Adrenal gland (tissue), 19 donors: ENCODE measurements at places on chromosomes 7 and 10. TPM values are rescaled to one million over a fixed set of nuclear protein-coding genes. Genes with fewer than 3 reads are reported as not detected.

PDK4 gene
- 79.4 TPM for polyA plus RNA-seq

- H3K27ac ChIP-seq = no peak overlapping the region
- peak; percentile 11 for DNase-seq
- no peaks in the 10 kb centered on the region for H3K36me3 ChIP-seq
- H3K4me3 ChIP-seq = no peak overlapping the region
- H3K27me3 ChIP-seq = no peaks in the 10 kb centered on the region
- no peaks in the 10 kb centered on the region for H3K4me1 ChIP-seq
These were observed 290.8 kb upstream of the ZNF32 start for GRCh38 chr10:43939389-43939938.

CACNA2D1 gene
- polyA plus RNA-seq = 28.9 TPM

GARIN1A gene
- 4.8 TPM for polyA plus RNA-seq

DNA sequence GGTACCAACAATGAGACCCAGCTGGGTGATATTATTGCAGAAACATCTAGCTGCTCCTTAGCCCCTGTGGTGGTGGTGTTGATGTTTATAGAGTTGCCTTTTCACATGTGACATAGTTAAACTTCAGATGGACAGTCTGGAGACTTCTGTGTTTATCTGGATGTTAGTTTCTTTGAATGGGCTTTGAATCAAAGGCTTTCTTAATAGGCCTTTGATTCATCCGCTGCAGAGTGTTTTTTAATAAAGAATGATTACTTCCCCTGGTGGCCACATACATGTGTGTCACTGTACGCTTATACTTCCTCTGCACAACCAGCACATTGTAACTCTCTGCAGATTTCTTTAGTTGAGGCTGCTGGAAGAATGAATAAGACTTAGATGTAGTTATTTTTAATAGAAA lies 221.0 kb downstream of the DYNC1I1 start:
- DNase-seq = no peak
- no peaks in the 10 kb centered on the region for H3K27me3 ChIP-seq
- H3K36me3 ChIP-seq = no peaks in the 10 kb centered on the region

- H3K4me1 ChIP-seq = peaks cover 80% of the 10 kb centered on the region
- no peak overlapping the region for H3K4me3 ChIP-seq
- no peaks in the 10 kb centered on the region for H3K36me3 ChIP-seq
These were observed 42.9 kb downstream of the MKLN1 start for GRCh38 chr7:131370523-131370968.

GRCh38 chr10:104099941-104100340 lies 14.3 kb upstream of the COL17A1 start:
- no peak overlapping the region for H3K27ac ChIP-seq
- H3K4me3 ChIP-seq = no peak overlapping the region
- no peak for DNase-seq
- no peaks in the 10 kb centered on the region for H3K4me1 ChIP-seq
- no peaks in the 10 kb centered on the region for H3K27me3 ChIP-seq

CALY gene
- polyA plus RNA-seq = 6.0 TPM

GRCh38 chr10:58754469-58755339 lies 242.0 kb downstream of the BICC1 start:
- no peak for DNase-seq
- no peaks in the 10 kb centered on the region for H3K36me3 ChIP-seq
- H3K4me3 ChIP-seq = no peak overlapping the region
- no peaks in the 10 kb centered on the region for H3K4me1 ChIP-seq
- no peak overlapping the region for H3K27ac ChIP-seq
- H3K27me3 ChIP-seq = no peaks in the 10 kb centered on the region

KCNMA1 gene
- 11.7 TPM for polyA plus RNA-seq

- no peaks in the 10 kb centered on the region for H3K36me3 ChIP-seq
- no peak overlapping the region for H3K4me3 ChIP-seq
- DNase-seq = no peak
- H3K4me1 ChIP-seq = no peaks in the 10 kb centered on the region
- H3K27ac ChIP-seq = no peak overlapping the region
These were observed 465.0 kb downstream of the SUGCT start for GRCh38 chr7:40599836-40600235.

DNA sequence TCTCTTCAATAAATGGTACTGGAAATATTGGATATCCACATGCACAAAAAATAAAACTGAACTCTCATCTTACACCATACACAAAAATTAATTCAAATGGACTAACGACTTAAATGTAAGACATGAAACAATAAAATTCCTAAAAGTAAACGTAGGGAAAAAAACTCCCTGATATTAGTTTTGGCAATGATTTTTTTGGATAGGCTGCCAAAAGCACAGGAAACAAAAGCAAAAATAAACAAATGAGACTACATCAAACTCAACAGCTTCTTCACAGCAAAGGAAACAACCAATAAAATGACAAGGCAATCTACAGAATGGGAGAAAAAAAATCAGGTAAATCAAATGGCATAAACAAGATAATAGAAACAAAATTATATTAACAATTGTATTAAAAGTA lies 65.7 kb downstream of the ORC5 start:
- H3K4me1 ChIP-seq = no peaks in the 10 kb centered on the region
- H3K4me3 ChIP-seq = no peak overlapping the region
- no peaks in the 10 kb centered on the region for H3K36me3 ChIP-seq

GRCh38 chr10:92972066-92972870 lies 88.3 kb upstream of the CYP26C1 start:
- no peak overlapping the region for H3K4me3 ChIP-seq
- no peaks in the 10 kb centered on the region for H3K27me3 ChIP-seq
- H3K4me1 ChIP-seq = peaks cover 3% of the 10 kb centered on the region
- no peaks in the 10 kb centered on the region for H3K36me3 ChIP-seq
- peak overlapping the region; percentile 41 for H3K27ac ChIP-seq
- peak; percentile 48 for DNase-seq

- no peak overlapping the region for H3K27ac ChIP-seq
- no peaks in the 10 kb centered on the region for H3K4me1 ChIP-seq
- peak; percentile 61 for DNase-seq
- no peaks in the 10 kb centered on the region for H3K27me3 ChIP-seq
- H3K36me3 ChIP-seq = no peaks in the 10 kb centered on the region
These were observed 162.0 kb downstream of the DGKI start for GRCh38 chr7:137684776-137685175.

GRCh38 chr7:50022451-50022850 lies 70.6 kb downstream of the ZPBP start:
- H3K27ac ChIP-seq = no peak overlapping the region
- DNase-seq = no peak
- no peaks in the 10 kb centered on the region for H3K36me3 ChIP-seq
- no peaks in the 10 kb centered on the region for H3K4me1 ChIP-seq
- H3K27me3 ChIP-seq = no peaks in the 10 kb centered on the region
- no peak overlapping the region for H3K4me3 ChIP-seq

GRCh38 chr7:1231214-1232102 lies 1.2 kb upstream of the UNCX start:
- DNase-seq = no peak
- H3K4me3 ChIP-seq = no peak overlapping the region
- peaks cover 88% of the 10 kb centered on the region for H3K27me3 ChIP-seq
- no peak overlapping the region for H3K27ac ChIP-seq
- no peaks in the 10 kb centered on the region for H3K4me1 ChIP-seq
- H3K36me3 ChIP-seq = no peaks in the 10 kb centered on the region

ADRA2A gene
- 1.0 TPM for polyA plus RNA-seq

PSD gene
- polyA plus RNA-seq = 10.4 TPM

DNA sequence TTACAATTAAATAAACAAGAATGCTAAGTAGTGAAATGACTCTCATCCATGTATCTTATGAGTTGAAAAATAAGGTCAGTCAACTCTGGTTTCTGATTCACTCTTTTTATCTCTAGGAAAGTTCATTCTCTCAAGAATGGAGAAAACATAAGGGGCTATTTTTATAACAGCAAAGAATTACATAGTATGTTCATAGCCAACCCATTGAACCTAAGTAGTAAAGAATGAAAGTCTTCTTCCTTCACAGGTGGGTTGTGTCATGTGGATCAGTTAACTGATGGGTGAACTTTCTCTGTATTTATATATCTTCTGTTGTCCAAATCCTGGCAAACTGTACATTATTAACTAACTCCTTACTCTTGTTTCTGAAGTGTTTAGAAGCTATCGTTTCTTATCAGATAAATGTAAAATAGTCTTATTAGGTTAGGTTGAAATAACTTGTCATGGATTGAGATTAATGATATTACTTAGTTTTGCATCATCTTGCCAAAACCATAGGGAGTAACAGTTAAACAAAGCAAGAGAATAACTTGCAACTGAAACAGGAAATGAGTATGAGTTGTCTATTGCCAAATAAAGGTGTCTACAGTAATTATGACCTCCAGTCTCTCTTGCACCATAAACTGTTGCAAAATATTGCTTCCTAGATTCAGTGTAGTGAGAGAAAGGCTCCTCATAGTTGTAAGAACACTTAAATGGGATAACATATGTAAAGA lies 86.8 kb downstream of the ANKRD7 start:
- H3K4me1 ChIP-seq = no peaks in the 10 kb centered on the region
- DNase-seq = no peak
- H3K4me3 ChIP-seq = no peak overlapping the region
- H3K36me3 ChIP-seq = no peaks in the 10 kb centered on the region
